Kidney (tissue), 22 donors: ENCODE measurements at places on chromosomes 5 and 9.

DNA sequence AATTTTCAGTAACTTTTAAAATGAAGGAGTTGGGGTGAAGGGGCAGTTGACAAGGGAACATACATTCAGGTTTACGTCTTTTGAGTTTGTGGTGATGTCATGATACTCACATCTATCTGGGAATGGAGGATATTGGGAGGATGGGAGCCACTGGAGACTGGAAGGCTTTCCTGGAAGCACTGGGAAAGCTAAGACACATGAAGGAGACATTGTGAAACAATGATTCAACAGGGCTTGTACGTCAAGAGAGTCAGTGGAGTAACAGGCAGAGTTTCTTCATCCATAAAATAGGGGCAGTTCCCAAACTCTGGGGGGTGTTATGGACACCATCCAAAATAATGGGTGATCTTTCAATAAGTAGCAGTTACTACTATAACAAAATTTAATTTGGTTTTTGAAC is 572.8 kb downstream of the CCDC171 start:
- no peak for DNase-seq

GRCh38 chr5:97967292-97967691 is 784.2 kb upstream of the RIOK2 start:
- DNase-seq = no peak

DNA sequence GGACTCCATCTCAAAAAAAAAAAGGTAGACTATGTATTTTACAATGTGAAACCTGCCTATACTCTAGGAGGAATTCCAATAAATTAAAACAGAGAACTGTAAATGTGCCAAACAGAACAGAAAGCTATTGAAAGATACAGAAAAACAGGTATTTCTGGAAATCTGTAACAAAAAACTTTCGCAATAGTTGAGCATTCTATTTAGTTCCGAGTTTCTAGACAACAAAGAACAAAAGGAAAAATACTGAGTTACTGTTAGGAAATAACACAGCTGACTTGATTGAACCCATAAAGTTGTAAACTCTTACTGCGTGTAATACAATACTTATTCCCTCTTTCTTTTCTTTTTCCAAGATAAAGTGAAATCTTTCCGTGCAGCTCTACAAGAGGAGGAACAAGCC is 18.6 kb downstream of the DIMT1 start:
- peak; percentile 22 for DNase-seq

GRCh38 chr5:2900360-2900759 is 148.9 kb upstream of the IRX2 start:
- no peak for DNase-seq
